Parietal lobe (tissue), 2 donors: ENCODE measurements at places on chromosomes 16 and 17. TPM values are rescaled to one million over a fixed set of nuclear protein-coding genes. Genes with fewer than 3 reads are reported as not detected.

Gene ODF4
- total RNA-seq, result not detected

Gene TMEM100
- 1.9 TPM for total RNA-seq

Gene TP53TG3D
- not detected for total RNA-seq

Gene TMEM204
- total RNA-seq, result 2.8 TPM

Gene MYO15B
- 59.5 TPM for total RNA-seq

Gene NCBP3
- 60.7 TPM for total RNA-seq

Gene SPATA32
- total RNA-seq, result not detected

Gene STARD3
- total RNA-seq, result 33.5 TPM

Gene NOMO2
- 78.6 TPM for total RNA-seq

Gene NPIPB13
- 8.5 TPM for total RNA-seq

Gene NFAT5
- 71.4 TPM for total RNA-seq

Gene EMP2
- 3.1 TPM for total RNA-seq

Gene MFSD11
- total RNA-seq, result 91.1 TPM

Gene CD19
- 0.94 TPM for total RNA-seq

Gene TMEM220
- 1.9 TPM for total RNA-seq

Gene MAF
- 21.6 TPM for total RNA-seq

Gene SLC35G6
- total RNA-seq, result not detected

Gene KRT9
- not detected for total RNA-seq

Gene LRRC37A
- 9.7 TPM for total RNA-seq
